CD14-positive monocyte (primary cell): ENCODE measurements at places on chromosomes 7 and 10.

- DNase-seq = peak; percentile 24
These were observed 5.0 kb upstream of the LGI1 start for GRCh38 chr10:93752761-93753160.

- no peak for DNase-seq
These were observed 229.5 kb upstream of the FZD1 start for GRCh38 chr7:91034459-91035368.

GRCh38 chr7:137091396-137091795 is 222.9 kb downstream of the CHRM2 start:
- no peak for DNase-seq

- DNase-seq = no peak
These were observed 982 bp downstream of the COBL start for GRCh38 chr7:51315393-51316261.

DNA sequence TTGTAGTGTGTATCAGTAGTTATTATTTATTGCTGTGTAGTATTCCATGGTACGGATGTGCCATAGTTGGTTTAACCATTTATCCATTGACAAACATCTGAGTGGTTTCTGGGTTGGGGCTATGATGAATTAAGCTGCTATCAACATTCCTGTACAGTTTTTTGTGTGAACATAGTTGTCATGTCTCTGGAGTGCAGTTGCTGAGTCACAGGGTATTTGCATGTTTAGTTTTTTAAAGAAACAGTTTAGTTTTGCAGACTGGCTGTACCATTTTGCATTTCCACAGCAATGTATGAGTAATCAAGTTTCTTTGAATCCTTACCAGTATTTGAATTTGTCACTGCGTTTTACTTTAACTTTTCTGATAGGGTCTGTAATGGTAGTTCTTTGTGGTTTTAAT is 516.7 kb upstream of the CELF2 start:
- no peak for DNase-seq

- no peak for DNase-seq
These were observed 38.5 kb downstream of the BNIP3 start for GRCh38 chr10:131943021-131943814.

GRCh38 chr10:86337121-86337601 is 29.4 kb downstream of the GRID1 start:
- DNase-seq = no peak

- no peak for DNase-seq
These were observed 394.2 kb downstream of the LRMDA start for GRCh38 chr10:75825661-75826060.

- DNase-seq = no peak
These were observed 17.3 kb upstream of the FOXL3 start for GRCh38 chr7:272631-273030.

- DNase-seq = no peak
These were observed 267.8 kb downstream of the PARD3 start for GRCh38 chr10:34547291-34547690.

DNA sequence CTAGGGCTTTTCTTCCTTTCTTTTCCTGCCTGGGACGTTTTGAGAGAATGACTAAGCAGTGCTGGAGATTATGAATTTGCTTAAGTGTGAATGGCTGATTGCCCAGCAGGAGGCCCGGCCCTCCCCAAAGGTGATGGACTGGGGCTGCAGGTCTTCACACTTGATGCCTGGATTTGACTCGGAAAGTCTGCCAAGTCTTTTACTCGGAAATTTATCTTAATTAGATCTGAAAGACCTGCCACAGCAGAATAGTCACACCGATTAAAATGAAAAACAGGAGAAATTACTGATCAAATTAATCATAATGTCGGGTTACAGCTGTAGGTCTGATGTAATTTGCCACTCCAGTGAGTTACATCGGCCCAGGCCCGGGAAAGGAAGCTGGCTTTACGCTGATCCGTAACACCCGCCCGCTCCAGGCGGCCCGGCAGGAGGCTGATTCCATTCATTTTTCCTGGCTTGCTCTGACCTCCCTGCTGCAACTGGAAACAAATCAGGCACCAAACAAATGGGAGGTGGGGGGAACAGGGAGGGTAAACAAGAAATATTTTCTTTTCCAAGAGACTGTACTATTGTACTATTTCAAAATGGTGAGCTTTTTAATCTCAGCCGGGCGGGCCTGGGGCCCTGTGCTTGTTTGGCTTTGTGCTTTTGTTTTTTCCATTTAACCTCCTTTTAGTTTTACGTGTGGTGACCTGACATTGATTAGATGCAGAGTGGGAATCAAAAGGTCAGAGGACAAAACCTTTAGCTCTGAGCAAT is 212.4 kb upstream of the YAE1 start:
- no peak for DNase-seq

DNA sequence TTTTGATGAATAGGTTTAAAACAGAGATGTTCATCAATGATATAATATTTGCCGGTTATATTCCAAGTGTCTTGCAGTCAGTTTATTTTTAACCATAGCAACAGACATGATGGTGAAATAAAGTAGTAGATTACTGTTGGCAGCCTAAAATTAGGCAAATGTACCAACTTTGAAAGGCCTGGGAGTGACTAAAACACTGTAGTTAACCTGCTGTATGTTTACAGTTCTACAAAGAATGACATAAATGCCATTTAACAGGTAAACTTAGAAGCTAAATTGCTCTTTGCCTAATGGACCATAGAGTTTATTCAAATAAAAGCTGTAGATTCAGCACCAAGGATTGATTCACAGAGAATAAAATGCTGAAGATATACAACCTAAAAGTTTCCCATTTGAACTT is 64.1 kb downstream of the PHTF2 start:
- DNase-seq = no peak

- DNase-seq = no peak
These were observed 85.2 kb upstream of the EGFR start for GRCh38 chr7:54933643-54934042.

DNA sequence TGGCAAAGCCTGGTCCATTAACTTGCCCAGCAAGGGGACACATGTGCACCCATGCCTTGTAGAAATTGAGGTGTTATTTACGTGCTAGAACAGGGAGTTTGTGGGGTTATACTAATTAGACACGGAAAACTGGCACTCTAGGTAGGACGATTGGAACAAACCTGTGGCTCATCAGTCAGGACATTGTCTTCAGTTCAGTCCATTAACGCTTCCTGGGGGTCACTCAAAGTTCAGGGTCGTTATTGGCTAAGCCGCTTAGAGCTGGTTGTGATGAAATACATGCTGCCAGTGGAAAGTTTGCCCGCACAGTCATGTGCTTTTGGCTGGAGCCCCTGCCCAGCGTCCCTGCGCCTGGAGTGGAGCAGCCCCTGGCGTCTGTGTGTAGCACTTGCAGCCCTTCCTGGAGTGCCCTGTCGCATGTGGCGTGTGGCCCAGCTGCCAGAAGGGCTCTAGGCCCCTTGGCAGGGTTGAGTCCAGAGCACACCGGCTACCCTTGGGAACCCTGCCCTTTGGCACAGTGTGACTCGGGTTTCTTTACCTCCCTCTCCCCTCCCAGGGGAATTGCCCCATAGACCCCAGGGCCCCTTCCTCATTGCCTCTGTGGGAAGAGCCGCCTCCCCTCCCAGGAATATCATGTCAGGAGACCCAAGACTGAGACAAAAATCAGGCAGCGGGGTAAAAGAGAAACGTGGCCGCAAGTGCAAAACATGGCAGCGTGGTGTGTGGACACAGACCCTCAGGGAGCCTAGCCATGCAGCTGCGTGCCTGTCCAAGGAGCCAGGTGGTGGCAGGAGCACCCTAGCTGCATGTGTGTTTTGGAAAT is 9.8 kb downstream of the ZNF775 start:
- peak; percentile 66 for DNase-seq

DNA sequence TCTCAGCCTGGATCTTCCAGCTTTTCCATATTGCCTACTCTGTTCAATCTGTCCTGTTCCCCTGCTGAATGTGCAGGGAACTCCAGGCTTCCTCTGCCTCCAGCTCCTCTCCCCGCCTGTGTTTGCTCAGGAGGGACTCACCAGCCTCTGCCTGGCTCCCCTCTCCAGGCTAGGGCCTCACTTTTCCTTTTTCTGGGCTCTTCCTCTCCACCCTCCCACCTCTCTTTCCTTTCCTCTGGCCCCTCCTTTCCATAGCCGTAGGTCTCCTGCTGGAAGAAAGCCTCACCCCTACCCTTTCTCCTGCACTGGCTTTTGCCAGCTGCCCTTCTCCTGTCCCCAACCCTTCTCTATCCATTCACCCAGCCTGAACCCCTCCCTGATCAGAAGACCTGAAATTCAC is 25.0 kb downstream of the PILRA start:
- no peak for DNase-seq

DNA sequence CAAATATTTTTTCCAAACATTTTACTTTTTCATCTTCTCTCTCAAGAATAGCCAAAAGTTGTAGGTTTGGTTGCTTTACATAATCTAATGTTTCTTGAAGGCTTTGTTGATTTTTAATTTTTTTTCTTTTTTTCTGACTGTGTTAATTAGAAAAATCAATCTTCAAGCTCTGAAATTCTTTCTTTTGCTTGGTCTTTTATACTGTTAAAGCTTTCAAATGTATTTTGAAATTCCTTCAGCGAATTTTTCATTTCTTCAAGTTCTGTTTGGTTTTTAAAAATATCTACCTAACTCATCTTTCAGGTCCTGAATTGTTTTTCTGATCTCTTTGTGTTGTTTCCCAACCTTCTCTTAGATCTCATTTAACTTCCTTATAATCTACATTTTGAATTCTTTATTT is 109.3 kb downstream of the SLC25A40 start:
- no peak for DNase-seq

DNA sequence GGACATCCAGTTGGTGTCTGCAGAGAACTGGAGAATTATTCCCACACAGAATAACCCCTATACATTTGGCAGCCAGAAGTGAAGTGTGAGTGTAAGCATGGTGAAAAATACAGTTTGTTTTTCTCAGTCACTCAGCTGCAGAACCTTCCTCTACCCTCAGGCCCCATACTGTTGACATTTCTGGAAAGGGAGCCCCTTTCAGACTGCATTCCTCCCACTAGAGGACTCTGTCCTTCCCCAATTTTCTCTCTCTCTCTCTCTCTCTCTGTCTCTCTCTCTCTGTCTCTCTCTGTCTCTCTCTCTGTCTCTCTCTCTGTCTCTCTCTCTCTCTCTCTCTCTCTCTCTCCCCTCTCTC is 86.8 kb upstream of the STEAP1B start:
- DNase-seq = no peak

GRCh38 chr10:45593938-45594275 is 78.7 kb downstream of the ZFAND4 start:
- DNase-seq = no peak

GRCh38 chr7:143379611-143380259 is 1.4 kb upstream of the ZYX start:
- DNase-seq = no peak

GRCh38 chr10:124532106-124532641 is 70.6 kb downstream of the LHPP start:
- no peak for DNase-seq

DNA sequence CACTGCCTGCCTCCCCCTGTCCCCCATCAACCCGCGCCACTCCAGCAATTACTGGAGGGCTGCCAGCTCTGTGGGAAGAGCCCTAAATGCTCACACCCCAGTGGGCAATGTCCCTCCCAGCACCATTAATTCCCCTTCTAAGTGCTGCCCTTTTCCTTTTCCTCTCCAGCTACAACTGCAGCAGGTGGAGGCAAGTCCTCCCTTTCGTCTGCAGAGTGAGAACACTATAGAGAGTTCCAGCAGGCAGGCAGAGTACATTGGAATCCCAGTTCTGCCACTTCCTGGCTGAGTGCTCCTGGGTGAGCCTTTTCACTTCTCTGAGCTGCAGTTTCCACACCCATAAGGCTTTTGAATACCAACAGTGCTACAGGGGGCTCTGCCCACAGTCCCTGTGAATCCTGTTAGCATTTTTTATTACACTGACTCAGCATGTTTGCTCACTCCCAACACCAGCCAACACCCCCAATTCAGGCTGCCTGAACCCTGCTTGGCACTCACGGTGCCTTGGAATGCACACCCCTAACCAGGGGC is 447.0 kb downstream of the GRID1 start:
- no peak for DNase-seq

DNA sequence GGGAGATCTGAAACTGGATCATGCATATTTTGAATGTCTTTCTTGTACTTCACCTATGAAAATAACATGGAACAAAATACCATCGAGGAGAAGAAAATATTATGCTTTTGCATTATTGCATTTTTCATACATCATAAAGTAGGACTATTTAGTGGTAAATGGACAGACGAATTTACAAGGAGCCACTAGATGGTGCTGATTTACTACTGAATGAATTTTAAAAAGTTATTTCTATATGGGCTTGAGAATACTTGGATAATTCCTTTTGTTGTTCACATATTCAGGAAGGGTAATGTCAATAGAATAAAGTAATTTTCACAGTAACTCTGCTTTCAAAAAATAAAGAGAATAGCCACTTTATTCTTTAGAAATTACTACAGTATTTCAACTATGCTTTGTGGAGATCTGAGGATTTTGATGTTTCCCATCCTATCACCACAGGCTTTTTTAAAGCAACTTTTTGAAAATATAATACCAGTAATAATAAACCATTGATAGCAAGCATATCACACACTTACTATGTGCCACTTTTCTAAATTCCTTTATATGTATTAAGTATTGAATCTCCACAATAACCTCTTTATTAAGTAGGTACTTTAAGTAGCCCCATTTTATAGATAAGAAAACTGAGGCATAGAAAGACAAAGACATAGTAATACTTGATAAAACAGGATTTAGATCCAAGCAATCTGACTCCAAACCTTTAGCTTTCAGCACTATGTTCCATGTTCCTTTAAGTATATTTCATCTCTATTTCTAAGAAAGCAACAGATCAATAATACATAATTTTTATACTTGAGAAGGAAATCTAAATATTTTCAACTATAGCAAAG is 38.6 kb downstream of the NEBL start:
- no peak for DNase-seq

- DNase-seq = no peak
These were observed 35.2 kb upstream of the NPSR1 start for GRCh38 chr7:34622771-34623250.

DNA sequence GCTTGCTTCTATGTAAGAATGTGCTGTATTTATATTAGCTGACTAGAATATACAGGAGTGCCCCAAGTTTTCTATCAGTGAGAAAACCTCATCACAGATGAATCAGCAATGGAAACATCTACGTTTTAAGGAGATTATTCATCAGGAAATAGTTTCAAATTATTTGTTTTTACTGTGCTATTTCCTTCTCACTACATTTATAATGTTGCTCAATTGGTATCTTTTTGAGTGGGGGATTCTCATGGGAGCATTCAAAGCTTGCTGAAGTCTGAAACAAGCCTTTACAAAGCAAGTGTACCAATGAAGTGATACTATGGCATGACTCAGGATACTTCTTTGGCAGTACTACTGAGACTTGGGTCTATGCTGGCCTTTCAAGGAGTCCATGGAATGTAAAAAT is 191.1 kb upstream of the SLC26A5 start:
- DNase-seq = no peak

DNA sequence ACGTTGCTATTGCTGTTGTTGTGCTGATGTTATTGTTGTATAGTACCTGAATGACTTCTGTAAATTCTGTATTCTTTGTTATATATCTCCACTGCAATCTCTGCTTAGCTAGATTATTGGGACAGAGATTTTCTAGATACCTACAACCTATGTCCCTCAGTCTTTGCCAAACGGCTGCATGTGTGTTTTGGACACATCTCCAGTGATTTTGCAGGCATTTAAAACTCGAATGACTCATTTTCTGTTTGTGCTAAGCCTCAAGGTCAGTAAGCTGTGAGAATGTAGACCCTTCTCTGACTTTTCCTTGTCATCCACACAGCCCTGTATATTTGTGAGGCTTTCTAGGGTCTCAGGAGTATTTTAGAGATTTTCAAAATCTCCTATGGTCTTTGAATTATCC is 410.7 kb downstream of the POM121L12 start:
- no peak for DNase-seq
